ENCODE measurements at places on chromosomes 1 and 21. TPM values are rescaled to one million over a fixed set of nuclear protein-coding genes. Genes with fewer than 3 reads are reported as not detected.
A peak's percentile ranks its signal among the peaks of the same experiment; 100 is the strongest.

The GUCA2B gene
- total RNA-seq: not detected

The CLCNKB gene
- not detected for total RNA-seq

The NBPF10 gene
- 0.64 TPM for total RNA-seq

The LHX8 gene
- total RNA-seq: not detected

The ECM1 gene
- 0.99 TPM for total RNA-seq

The FCAMR gene
- total RNA-seq: not detected

The CDC20 gene
- total RNA-seq: 184 TPM

The IL10 gene
- total RNA-seq: not detected

- no peak for DNase-seq
These were observed 262.4 kb downstream of the ST6GALNAC3 start for GRCh38 chr1:76336931-76337371.

DNA sequence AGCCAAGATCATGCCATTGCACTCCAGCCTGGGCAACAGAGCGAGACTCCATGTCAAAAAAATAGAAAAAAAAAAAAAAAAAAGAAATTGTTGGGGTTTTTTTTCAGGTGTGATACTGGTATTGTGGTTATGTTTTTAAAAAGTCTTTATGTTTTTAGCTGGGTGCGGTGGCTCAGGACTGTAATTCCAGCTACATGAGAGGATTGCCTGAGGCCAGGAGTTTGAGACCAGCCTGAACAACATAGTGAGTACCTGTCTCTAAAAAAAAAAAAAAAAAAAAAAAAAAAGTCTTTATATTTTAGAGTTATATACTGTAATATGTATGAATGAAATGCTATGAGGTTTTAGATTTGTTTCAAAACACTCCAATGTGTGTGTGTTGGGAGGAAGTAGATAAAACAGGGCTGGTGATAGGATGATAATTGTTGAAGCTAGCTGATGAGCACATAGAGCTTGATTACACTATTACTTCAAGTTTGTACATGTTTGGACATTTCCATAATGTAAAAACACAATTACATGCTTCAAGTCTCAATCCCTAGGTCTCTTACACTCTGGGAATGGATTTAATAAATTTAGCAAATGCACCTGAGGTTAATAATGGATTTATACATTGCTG, 30.2 kb upstream of the ATP5PO start:
- DNase-seq: no peak

GRCh38 chr1:116115476-116116439, 4.6 kb downstream of the MAB21L3 start:
- DNase-seq: no peak

DNA sequence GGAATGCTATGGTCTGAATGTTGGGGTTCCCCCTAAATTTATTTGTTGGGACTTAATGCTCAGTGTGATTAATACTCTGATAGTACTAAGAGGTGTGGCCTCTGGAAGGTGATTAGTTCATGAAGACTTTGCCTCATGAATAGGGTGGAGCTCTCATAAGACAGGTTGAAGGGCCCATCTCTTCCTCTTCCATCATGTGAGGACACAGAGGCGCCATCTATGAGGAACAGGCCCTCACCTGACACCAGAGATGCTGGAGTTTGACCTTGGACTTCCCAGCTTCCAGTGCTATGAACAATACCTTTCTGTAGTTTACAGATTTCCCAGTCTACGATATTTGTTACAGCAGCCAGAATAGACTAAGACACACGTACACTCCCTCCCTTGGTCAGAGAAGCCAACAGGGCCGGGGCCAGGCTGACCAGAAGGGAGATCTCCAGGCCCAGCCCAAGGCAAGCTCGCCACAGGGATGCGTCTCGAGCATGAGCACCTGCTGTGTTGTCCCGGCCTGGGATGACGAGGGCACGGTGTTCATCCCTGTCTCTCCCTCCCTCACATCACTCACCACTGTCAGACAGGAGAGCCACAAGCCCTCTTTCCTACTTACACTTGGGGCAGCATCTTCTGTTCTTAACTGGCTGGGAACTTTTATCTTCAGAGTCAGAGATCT, 4.7 kb upstream of the ABCG1 start:
- DNase-seq: no peak

GRCh38 chr1:4564051-4564450, 90.4 kb upstream of the AJAP1 start:
- DNase-seq: no peak

GRCh38 chr1:229887043-229887822, 179.8 kb upstream of the GALNT2 start:
- DNase-seq: no peak

DNA sequence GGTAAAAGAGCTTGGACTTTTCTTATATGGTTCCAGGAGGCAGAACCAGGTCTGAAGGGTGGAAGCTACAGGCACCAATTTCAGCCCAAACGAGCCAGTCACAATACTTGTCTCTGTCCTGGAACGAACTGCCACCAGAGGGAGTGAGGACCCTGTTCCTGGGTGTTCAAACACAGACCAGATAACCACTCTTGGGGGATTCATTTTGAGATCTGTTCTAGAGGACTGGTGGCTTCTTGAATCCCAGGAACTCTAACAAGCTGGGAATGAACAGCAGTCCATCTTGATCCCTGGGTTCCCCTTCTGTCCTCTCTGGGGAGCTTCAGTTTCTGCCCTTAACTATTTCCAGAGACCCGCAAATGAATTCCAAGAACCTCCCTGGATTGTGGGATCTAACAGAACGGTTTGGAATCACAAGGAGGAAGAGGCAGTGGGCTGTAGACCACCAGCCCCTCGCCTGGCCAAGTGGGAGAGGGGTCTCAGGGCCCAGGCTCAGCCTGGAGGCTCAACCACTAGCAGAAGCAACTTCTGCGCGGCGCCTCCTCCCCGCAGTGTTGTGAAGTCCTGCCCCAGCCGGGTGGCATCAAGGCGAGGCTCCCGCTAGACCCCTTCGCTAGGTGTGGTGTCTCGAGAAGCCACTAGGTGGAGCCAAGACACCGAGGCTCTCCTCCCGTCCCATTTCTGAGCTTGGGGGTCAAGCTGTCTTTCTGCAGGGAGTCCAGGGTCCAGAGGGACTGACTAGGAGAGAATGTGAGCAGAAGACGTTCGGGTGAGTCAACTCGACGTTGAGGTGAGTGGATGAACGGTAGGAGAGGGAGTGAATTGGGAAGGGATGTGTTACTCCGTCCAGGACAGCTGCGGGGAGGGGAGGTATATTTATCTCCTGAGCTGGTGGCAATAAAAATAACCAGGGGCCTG, 12.1 kb upstream of the NES start:
- DNase-seq: peak; percentile 77

- DNase-seq: no peak
These were observed 160.2 kb upstream of the GREM2 start for GRCh38 chr1:240772131-240772530.

DNA sequence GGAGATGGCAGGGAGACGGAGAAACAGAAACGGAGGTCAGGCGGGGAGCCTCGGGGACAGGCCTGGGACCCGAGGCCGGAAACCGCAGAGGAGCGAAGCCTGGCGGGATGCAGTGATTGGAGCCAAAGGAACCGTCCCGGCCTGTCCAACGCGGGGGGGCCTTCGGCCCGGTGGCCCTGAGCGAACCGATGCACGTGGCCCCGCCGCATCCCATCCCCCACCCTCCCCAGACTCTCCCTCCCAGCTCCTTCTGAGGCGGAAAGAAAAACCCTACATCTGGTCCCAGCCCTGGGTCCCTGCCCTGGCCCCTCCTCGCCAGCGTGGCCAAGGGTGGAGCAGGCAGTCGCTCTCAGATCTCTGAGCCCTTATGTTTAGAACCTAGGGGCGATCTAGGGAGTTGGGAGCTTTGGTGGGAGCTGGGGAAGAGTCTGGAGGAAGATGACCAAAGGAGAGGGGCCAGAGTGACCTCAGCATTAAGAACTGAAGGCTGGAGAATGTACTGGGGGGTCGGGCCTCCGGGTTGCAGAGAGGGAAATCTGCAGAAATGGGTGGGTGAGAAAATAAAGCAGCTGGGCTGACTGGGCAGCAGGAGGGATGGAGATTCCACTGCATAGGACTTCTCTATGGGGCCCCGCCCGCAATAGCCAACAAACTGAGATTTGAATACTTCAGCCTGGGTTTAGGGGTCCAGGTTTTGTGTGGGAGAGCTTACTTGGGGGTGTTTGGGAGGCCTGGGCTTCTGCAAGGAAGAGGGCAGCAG, 1.5 kb upstream of the CRABP2 start:
- DNase-seq: no peak

DNA sequence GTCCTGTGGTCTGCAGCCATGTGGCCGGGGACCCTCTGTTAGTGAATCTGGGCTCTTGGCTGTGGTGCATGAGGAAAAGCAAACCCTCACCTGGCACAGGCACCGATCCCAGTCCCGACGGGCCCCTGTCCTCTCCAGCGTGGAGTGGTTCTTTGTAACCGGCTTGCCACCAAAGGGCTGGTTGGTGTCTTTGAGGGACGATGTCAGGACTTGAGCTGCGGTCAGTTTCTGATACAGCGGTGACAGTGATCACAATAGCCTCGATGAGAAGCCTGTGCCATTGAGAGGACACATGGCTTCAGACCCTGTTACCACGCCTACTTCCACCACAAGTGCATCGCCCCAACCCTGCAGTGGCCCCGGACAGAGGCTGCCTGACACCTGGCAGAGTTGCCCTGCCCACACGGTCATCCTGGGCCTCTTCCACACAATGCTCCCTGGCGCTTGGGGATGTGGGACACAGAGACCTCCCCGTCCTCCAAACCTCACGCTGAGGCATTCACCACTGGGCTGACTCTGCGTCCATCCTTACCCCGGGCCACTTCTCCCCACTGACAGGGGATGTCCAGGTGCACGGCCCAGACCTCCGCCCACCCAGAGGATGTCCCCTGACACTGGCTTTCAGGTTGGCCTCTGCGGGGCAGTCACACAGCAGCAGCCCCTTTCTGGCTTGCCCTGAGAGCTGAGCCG, 18.8 kb upstream of the ACTRT2 start:
- DNase-seq: no peak

GRCh38 chr1:220044678-220045355, 1.5 kb downstream of the EPRS1 start:
- no peak for DNase-seq

DNA sequence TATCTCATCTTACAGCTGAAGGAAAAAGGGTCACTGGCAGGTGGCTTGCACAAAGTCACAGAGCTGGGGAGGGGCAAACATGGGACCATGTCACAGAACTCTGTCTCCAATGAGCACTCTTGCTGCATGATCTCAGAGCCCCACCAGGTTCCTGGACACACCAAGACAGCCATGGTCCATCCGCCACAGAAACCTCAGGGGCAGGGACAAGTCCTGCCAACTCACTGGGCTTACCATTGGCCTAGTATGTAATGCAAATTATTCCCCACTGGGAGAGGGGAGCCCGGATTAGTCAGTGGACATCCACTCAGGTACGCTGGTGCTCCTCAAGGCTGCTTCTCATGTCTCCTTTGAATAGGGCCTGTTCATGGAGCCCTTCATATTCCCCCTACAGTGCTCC, 14.2 kb downstream of the S100A7A start:
- DNase-seq: no peak

DNA sequence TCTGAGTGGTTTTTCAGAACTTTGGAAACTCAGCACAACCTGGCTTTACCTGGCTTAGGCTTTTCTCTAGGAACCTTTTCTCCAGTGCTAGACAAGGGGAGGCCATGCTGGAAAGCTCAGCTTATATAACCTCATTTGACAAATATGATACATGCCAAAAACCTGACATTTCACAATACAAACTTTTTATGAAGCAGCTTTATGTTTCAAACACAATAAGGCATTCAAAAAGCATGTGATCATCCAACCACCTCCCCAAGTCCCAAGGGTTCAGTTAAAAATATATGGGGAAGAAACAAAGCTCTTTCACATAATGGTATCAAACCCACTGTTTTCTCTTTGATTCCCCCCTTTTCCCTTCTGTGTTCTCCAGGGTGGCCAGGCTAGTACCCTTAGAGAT, 63.7 kb downstream of the ZC3H11B start:
- no peak for DNase-seq

DNA sequence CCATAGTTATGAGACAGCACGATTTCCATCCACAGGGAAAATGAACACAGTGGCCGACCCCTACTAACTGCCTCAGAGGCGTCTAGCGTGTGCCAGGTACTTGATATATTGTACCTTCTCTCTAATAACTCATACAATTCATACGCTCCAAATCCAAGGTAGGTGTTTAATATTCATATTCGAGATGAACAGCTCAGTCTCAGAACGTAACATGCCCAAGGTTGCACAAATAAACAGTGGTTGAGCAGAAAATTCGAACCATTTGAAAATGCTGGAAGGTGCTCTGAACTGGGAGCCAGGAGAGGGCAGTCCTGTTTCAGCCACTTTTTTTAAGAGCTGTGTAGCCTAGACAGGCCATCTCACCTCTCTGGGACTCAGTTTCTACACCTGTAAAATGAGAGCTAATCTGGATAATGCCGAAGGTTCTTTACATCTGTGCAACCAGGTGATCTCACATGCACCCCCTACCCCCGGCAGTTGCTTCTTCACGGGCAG, 7.9 kb downstream of the SLC45A3 start:
- DNase-seq: no peak

DNA sequence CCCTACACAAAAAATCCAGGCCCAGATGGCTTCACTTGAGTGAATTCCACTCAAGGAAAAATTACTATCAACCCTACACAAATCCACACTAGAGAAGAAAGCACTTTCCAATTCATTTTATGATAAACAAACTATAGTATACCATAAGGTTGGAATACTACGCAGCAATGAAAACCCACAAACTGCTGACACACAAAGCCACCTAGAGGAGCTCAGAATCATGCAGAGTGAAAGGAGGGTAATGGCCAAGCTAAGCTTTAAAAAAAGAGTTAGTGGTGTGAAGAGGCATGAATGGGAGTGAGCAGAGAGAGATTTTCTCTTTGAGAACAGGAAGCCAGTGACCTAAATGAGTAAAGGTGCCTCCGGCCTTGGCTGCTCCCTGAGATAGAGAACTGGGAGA, 93.7 kb downstream of the DHRS3 start:
- DNase-seq: no peak

GRCh38 chr1:183896466-183897048, 91.6 kb downstream of the RGL1 start:
- no peak for DNase-seq
